ENCODE measurements at places on chromosomes 5 and 9.

GRCh38 chr9:129289131-129289731, 111.2 kb upstream of the IER5L start:
- DNase-seq = no peak

GRCh38 chr9:96502539-96503373, 52.8 kb downstream of the HABP4 start:
- no peak for DNase-seq

GRCh38 chr9:9214066-9214465, 1398.7 kb downstream of the PTPRD start:
- DNase-seq = no peak

- peak; percentile 31 for DNase-seq
Measured at GRCh38 chr9:87569008-87569509, 71.4 kb downstream of the DAPK1 start.

- DNase-seq = no peak
Measured at GRCh38 chr5:156361436-156362109, 34.6 kb downstream of the SGCD start.

DNA sequence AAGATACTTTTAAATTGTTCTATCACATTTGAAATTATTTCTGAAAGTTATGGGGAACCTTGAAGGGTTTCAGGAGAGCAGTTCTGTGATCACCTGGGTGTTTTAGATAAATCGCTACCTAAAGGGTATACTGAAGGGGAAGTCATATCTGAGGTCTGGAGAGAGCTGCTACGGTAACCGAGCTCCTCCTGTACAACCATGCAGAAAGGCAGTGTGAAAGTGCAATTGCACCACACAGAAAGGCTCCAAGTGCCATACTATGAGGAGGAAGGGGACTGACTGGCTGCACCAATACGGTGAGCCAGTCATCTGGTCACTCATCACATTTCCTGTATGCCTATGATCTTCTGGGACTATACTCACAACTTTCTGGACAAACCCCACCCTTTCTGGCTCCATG, 241.4 kb upstream of the SLC24A2 start:
- no peak for DNase-seq

GRCh38 chr9:98187926-98188325, 4.5 kb downstream of the CORO2A start:
- DNase-seq = no peak

- peak; percentile 53 for DNase-seq
Measured at GRCh38 chr5:123422433-123423277, 548 bp downstream of the CEP120 start.

All from HT-29 (cell line).